ENCODE measurements at places on chromosomes 6 and 20. TPM values are rescaled to one million over a fixed set of nuclear protein-coding genes. Genes with fewer than 3 reads are reported as not detected.
A peak's percentile ranks its signal among the peaks of the same experiment; 100 is the strongest.

DNA sequence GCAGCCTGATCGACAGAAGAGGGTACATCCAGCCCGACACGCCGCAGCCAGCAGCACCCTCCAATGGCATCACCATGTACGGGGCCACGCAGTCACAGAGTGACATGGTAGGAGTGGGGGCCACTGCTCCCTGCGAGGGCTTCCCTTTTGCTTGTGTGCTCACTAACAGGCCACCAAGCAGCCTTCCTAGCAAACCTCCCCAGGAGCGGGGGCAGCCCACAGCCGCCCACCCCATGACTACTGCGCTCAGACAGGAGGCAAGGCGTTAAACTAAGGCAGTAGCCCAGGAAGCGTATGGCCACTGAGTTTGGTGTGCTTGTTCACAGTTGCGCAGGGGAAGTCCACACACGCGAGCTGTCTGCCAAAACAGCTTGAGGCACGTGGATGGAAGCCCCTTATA is 169.5 kb upstream of the SNX9 start:
- H3K4me3 ChIP-seq = no peak overlapping the region
- H3K27ac ChIP-seq = no peak overlapping the region
- no peaks in the 10 kb centered on the region for H3K4me1 ChIP-seq
- no peaks in the 10 kb centered on the region for H3K36me3 ChIP-seq

- peak; percentile 55 for DNase-seq
- H3K4me1 ChIP-seq = peaks cover 22% of the 10 kb centered on the region
- peak overlapping the region; percentile 5 for H3K27ac ChIP-seq
- H3K4me3 ChIP-seq = no peak overlapping the region
- peaks cover 4% of the 10 kb centered on the region for H3K36me3 ChIP-seq
- no peaks in the 10 kb centered on the region for H3K27me3 ChIP-seq
Measured at GRCh38 chr6:116404696-116405095, 33.9 kb downstream of the DSE start.

DNA sequence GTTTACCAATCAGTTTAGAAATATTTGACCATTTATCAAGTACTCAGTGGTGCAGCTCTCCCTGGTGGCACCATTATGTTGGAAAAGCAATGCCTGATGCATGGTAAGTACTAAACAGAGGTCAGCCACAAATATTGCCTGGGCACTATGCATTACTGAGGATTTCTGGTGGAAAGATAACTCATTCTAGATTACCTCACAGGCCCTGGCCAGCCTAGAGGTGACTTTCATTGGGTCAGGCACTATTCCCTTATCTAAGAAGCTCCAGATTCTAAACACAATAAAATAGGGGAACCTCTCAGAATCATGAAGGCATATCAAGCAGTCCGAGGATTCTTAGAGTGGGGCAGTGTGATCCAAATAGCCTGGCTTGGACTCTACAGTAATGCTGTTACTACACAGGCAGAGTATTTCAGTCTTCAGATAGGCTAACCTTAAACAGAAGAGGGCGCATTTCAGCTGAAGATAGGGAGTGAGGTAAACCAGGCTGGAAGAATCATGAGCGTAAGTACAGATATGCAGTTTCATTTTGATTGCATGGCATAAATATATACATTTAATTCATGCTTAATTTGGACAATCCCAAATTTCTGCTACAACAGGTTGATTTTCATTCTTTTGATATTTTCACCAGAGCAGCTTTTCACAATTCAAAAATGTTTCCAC is 12.1 kb downstream of the LGSN start:
- peak; percentile 5 for DNase-seq
- no peaks in the 10 kb centered on the region for H3K36me3 ChIP-seq
- H3K27me3 ChIP-seq = no peaks in the 10 kb centered on the region

DNA sequence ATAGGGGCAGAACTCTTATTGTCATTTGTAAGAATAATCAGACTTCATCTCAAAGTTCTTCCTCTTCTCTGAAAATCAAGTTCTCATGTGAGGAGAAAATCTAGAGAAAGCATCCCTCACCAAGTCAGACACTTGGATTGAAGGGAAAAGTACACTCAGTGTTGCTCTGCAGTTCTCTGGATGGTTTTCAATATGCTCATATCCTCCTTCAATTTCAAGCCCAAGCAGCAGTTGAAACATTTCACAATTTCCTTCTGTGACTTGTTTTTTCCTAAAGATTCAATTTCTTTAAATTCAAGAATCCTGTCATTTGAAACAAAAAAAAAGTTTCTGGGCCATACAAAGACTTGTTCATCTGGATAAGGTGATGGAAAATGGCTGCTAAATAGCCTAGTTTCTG is 140.2 kb upstream of the AHI1 start:
- DNase-seq = no peak
- H3K27me3 ChIP-seq = no peaks in the 10 kb centered on the region
- no peaks in the 10 kb centered on the region for H3K36me3 ChIP-seq
- H3K4me3 ChIP-seq = no peak overlapping the region
- H3K4me1 ChIP-seq = no peaks in the 10 kb centered on the region

GRCh38 chr6:38080360-38080759 is 260.8 kb downstream of the ZFAND3 start:
- peak; percentile 33 for DNase-seq
- peaks cover 8% of the 10 kb centered on the region for H3K4me1 ChIP-seq

GRCh38 chr20:47024461-47024937 is 129.9 kb downstream of the EYA2 start:
- H3K27ac ChIP-seq = no peak overlapping the region
- no peaks in the 10 kb centered on the region for H3K36me3 ChIP-seq
- H3K4me3 ChIP-seq = no peak overlapping the region
- H3K27me3 ChIP-seq = peaks cover 20% of the 10 kb centered on the region
- DNase-seq = no peak

- no peak overlapping the region for H3K27ac ChIP-seq
- H3K36me3 ChIP-seq = no peaks in the 10 kb centered on the region
- peaks cover 14% of the 10 kb centered on the region for H3K4me1 ChIP-seq
- H3K27me3 ChIP-seq = no peaks in the 10 kb centered on the region
- no peak for DNase-seq
Measured at GRCh38 chr6:163389354-163389753, 25.2 kb upstream of the QKI start.

DNA sequence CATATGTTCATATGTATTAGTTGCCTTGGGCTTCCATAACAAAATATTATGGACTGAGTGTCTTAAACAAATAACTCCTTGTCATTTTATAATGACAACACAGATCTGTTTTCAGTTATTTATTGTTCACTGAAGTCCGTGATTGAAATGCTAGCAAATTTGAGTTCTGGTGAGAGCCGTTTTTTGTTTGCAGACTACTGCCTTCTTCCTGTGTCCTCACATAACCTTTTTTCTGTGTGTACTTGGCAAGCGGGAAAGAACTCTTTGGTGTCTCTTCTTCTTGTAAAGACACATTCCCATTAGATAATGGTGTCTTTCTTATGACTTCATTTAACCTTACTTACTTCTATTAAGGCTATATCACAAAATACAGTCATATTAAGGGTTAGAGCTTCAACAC is 482.9 kb upstream of the EYS start:
- no peaks in the 10 kb centered on the region for H3K4me1 ChIP-seq
- no peak for DNase-seq
- H3K27ac ChIP-seq = no peak overlapping the region
- H3K4me3 ChIP-seq = no peak overlapping the region

DNA sequence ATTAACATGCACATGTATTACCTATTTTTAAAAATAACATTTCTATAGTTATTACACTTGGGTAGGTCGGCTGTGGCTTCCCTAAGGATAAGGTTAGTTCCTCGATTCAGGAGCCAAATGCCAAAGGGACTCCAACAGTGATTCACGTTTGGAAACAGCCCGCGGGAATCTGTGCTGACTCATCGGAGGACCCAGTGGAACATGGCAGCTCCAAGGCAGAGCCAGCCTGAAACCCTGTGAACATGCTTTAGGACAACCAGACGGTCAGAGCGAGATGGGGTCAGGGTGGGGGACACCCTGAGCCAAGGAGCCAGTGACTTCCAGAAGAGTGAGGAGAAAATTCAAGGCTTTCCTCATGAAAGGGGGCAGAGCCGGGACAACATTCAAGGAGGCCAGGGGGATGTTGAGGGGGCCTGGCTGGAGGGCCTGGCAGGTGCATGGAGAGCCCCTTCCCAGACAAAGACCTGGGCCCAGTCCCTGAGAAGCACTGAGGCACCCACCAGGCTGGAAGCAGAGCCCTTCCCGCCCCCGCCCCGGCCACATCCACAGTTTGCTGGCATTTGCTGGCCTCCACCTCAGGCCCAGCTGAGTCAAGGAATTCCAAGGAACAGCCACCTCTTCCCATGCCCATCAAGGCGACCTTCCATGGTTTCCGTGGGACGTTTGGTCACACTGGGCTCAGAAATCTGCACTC is 133.2 kb downstream of the SNX5 start:
- H3K27ac ChIP-seq = peak overlapping the region; percentile 53
- H3K27me3 ChIP-seq = no peaks in the 10 kb centered on the region
- DNase-seq = peak; percentile 86
- no peak overlapping the region for H3K4me3 ChIP-seq

DNA sequence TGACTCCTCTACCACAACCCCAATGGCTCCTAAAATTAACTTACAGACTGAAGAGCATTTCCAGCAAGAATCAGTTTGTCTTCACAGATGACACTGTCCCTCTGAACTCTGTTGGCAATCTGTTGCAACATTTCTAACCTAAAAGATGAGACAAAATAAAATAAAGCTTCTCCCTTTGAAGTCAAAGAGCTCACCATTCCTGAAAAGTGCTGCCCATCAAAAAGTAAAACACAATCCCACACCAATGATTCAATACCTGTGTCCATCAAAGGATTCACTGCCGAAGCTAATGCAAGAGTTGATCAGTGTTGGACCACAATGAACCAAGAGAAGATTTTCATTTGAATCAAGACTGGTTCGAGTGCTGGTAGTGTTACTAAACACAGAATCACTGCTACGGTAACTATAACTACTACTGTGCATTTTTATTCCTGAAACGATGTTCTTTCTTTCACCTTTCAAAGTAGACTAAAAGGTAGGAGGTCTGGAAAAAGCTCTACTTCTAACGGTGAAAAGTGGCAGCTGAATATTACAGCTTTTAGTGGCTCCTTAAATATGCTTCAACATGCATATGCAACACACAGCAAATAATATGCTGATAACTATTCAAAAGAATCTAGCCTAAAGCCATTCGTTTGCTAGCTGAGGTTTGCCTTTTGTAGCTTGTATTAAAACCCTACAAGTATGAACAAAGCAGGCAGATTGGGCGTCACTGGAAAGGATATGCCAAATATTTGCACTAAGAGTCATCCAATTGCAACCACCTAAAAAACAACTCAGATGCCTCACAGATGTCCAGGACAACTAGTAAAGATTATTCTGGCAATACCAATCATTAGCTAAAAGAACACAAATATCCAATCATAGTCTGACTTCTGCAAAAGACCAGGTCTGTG is at the start of gene DST:
DST (minus strand) TSS at position 524 of the 896 bp plus-strand sequence.
- H3K27me3 ChIP-seq = no peaks in the 10 kb centered on the region
- peak within 1 kb of the TSS; percentile 69 for H3K27ac ChIP-seq
- H3K36me3 ChIP-seq = peaks cover 50% of the 10 kb centered on the region
- peak; percentile 95 for DNase-seq
- H3K4me1 ChIP-seq = peaks cover 16% of the 10 kb centered on the region
- peak within 1 kb of the TSS; percentile 22 for H3K4me3 ChIP-seq

- H3K4me1 ChIP-seq = no peaks in the 10 kb centered on the region
- DNase-seq = no peak
- H3K36me3 ChIP-seq = no peaks in the 10 kb centered on the region
- H3K27ac ChIP-seq = no peak overlapping the region
Measured at GRCh38 chr6:139833592-139833991, 459.1 kb upstream of the CITED2 start.

- no peaks in the 10 kb centered on the region for H3K36me3 ChIP-seq
- H3K27me3 ChIP-seq = no peaks in the 10 kb centered on the region
- H3K4me1 ChIP-seq = peaks cover 6% of the 10 kb centered on the region
- H3K4me3 ChIP-seq = no peak overlapping the region
- H3K27ac ChIP-seq = no peak overlapping the region
Measured at GRCh38 chr6:146862508-146862919, 263.7 kb downstream of the ADGB start.

- H3K36me3 ChIP-seq = peaks cover 17% of the 10 kb centered on the region
- H3K4me3 ChIP-seq = no peak overlapping the region
- no peaks in the 10 kb centered on the region for H3K27me3 ChIP-seq
Measured at GRCh38 chr20:3800256-3800877, 4.3 kb downstream of the CDC25B start.

- H3K27ac ChIP-seq = no peak overlapping the region
- no peaks in the 10 kb centered on the region for H3K4me1 ChIP-seq
- H3K4me3 ChIP-seq = no peak overlapping the region
- no peak for DNase-seq
- H3K27me3 ChIP-seq = no peaks in the 10 kb centered on the region
Measured at GRCh38 chr20:18692447-18692846, 104.6 kb downstream of the DTD1 start.

- peaks cover 14% of the 10 kb centered on the region for H3K4me1 ChIP-seq
- H3K36me3 ChIP-seq = no peaks in the 10 kb centered on the region
- no peak overlapping the region for H3K4me3 ChIP-seq
- H3K27me3 ChIP-seq = no peaks in the 10 kb centered on the region
Measured at GRCh38 chr6:24539416-24539815, 44.6 kb downstream of the ALDH5A1 start.

DNA sequence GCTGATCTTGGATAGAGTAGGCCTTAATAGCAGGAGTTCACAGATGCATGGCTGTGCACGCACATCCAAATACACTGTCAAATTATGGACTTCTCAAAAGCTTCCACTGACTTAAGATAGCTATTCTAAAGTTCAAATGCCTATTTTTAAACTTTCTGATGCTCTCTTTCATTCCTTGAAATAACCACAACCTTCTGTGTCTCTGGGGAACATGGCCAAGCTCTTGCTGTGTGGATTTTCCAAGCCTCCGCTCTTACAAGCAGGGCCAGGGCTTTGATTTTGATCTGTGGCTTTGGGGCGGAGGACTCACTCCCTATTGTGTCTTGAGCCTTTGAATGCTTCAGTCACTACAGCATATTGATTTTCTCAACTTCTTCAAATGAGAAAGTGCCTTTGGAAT is 35.7 kb upstream of the SNRPB2 start:
- H3K27me3 ChIP-seq = no peaks in the 10 kb centered on the region
- H3K4me3 ChIP-seq = no peak overlapping the region
- no peak overlapping the region for H3K27ac ChIP-seq
- no peak for DNase-seq
- H3K4me1 ChIP-seq = no peaks in the 10 kb centered on the region

- H3K36me3 ChIP-seq = peaks cover 22% of the 10 kb centered on the region
- DNase-seq = peak; percentile 97
- H3K27me3 ChIP-seq = no peaks in the 10 kb centered on the region
Measured at GRCh38 chr6:52284460-52285176, at the start of gene MCM3. Gene MCM3 (minus strand): TSS chr6:52284742. CDS start chr6:52284674, 68 bp downstream.

The NNAT gene
- 3.1 TPM for total RNA-seq

The OOEP gene
- not detected for total RNA-seq
